Pulmonary artery endothelial cell (primary cell): ENCODE measurements at places on chromosomes 2 and 18. TPM values are rescaled to one million over a fixed set of nuclear protein-coding genes. Genes with fewer than 3 reads are reported as not detected.
A peak's percentile ranks its signal among the peaks of the same experiment; 100 is the strongest.

Gene PRSS56
- not detected in 2 replicates for total RNA-seq

DNA sequence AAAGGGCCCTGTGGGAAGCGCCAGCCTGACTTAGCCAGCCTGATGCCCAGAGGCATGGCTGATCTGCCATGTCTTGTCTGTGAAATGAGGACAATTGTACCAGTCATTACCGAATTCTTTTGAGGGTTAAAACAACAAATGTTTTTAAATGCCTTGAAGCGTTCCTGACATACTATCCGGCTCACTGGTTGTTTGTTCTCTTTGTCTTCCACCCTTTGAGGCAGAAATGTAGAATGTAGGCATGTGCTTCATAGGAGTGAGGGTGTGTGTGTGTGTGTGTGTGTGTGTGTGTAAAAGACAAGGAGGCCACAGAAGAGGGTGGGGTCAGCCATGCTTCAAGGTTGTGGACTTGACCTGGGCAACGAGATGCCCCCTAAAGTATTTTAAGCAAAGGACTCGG, 35.5 kb downstream of the TGFBRAP1 start:
- DNase-seq: no peak

- no peak for DNase-seq
Observed at GRCh38 chr2:227818675-227819397, 5.2 kb downstream of the CCL20 start.

Gene SRD5A2
- not detected in 2 replicates for total RNA-seq

DNA sequence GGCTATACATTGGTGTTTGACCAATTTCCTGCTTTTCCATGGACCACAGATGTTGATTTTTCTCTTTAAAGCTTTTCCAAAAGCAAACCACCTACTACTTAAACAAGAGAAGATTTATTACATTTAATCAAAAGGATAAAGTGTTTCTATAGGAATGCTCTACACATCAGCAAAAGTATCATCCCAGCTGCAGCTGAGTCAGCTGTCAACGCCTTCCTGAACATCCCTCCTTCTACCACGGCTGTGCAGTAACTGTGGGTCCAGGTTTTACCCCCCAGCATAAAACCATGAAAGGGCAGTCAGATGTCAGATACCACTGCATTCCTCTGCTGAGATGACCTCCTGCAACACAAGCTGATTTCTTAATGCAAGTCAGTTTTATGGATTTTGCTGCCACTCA, 524.5 kb upstream of the MEX3C start:
- no peak for DNase-seq

DNA sequence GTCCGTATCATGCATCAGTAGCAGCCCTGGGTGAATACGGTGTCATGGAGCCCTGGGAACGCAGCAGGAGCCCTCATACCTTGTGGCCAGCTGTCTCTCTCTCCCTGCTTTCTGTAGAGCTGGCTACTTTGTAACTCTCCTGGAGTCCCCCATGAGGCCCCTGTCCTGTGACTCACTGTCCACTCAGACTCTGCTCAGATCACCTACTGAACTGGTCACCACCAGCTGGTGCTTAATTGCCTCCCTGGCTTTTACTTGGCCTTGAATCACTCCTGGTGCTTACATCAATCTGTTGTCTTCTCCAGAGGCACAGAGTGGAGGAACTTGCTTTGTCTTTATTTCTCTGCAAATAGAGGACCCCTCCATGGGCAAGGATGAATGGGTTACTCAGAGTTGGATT, 172.7 kb downstream of the HRH4 start:
- no peak for DNase-seq

GRCh38 chr2:44477657-44478414, 116.1 kb downstream of the CAMKMT start:
- no peak for DNase-seq

- no peak for DNase-seq
Observed at GRCh38 chr2:205765151-205765550, 82.8 kb downstream of the NRP2 start.

Gene CRYGB
- not detected in 2 replicates for total RNA-seq

- peak; percentile 94 for DNase-seq
Observed at GRCh38 chr2:137969418-137969765, 5.1 kb downstream of the HNMT start.

- no peak for DNase-seq
Observed at GRCh38 chr2:46041434-46041833, 255.8 kb upstream of the EPAS1 start.

Gene FSHR
- not detected in 2 replicates for total RNA-seq

Gene FAP
- 0.21 and 0.53 TPM in 2 replicates for total RNA-seq

GRCh38 chr2:43129676-43130547, 96.5 kb downstream of the ZFP36L2 start:
- no peak for DNase-seq

DNA sequence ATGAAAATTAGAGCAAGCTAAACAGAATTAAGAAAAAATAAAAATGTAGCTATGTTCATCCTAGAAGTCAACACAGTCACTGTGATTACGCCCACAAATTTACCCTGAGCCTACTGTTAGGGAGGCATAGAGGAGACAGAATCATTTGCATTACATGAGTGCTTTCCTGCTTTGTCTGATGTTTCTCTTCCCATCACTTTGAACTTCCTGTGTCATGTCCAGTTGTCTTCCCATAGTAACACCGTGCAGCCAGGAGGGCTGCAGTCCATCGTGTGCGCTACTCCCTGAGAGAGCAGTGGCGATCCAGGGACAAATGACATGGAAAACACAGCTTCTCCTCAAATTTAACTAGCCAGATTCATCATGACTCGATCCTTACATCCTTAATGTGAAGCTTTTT, 149.8 kb upstream of the DAPL1 start:
- DNase-seq: no peak

Gene LHCGR
- not detected in 2 replicates for total RNA-seq

Gene PAX8
- total RNA-seq: 0.07 and 0.18 TPM in 2 replicates

DNA sequence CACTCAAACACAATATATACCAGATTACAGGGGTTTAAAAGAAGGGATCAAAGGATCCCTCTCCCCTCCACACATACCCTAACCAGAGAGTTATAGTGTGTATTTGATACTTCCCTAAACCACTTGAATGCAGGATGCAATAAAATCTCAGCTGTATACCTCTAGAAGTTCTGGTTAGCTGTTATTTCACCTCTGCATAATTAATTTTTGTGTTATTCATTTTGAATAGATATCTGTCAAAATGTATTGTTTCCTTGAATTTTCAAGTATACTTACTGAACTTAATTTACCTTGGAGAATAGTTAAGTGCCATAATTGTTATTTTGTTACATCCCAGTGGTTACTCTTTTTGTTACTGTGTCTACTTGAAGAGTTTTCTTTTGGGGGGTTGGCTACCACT, 34.5 kb downstream of the DDX1 start:
- DNase-seq: no peak

Gene ATL2
- total RNA-seq: 56.8 and 90.0 TPM in 2 replicates

- DNase-seq: no peak
Observed at GRCh38 chr2:2899826-2900225, 477.8 kb downstream of the EIPR1 start.

Gene CAPN14
- total RNA-seq: 0.07 TPM in 1 of 2 replicates, not detected in the other

GRCh38 chr2:71796174-71796593, 342.8 kb downstream of the DYSF start:
- no peak for DNase-seq

Gene PLCL1
- total RNA-seq: 2.3 and 4.4 TPM in 2 replicates

GRCh38 chr2:239114616-239115265, 266.9 kb downstream of the TWIST2 start:
- DNase-seq: no peak

- peak; percentile 36 for DNase-seq
Observed at GRCh38 chr2:74002505-74003421, 18.1 kb downstream of the TET3 start.

DNA sequence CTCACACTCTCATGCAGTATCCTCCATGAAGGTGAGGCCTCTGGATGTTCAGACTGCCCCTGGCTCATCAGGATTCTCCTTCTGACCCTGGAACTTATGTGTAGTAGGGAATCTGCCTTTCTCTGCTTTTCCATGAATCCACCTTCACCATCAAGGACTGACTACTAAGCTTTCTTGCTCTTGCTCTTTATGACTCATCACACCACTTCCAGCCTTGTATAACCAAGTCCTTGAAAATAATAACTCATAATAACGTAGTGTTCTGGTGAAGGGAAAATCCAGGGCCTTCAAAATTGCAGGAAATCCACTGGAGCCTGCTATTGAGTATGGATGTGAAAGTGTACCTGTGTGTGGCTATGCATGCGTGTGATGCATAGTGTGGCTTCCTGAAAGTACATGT, 11.3 kb upstream of the KCNS3 start:
- no peak for DNase-seq

- no peak for DNase-seq
Observed at GRCh38 chr18:45863469-45863868, 38.0 kb downstream of the SIGLEC15 start.

DNA sequence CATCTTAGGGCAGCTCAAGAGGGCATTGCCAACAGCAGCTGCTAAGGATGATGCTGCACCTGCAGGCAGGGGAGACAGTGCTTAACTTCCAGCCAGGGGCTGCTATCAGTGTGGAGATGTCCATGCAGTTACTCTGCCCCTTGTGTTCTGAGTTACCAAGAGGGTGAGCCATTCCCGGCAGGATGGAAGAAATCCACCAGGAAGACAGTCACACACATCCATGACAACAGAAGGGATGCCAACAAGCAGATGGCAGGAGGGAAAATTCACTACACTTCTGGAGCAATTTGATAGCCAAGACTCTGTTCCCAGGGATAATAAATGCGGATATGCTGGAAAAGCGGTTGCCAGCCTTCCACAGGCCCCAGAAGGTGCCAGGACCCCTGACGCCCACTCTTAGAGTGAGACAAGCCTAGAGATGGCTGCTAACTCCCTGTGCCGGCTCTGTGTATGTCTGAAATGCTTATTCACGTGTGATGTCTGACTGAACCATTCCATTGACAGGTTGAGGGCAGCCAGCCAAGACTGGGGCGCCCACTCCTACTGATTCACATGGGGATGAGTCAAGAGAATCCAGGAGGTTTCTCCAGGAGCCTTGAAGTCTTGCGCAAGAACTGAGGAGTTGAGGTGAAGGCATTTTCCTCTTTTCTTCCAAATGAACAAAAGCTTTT, 24.5 kb downstream of the LOXHD1 start:
- DNase-seq: no peak

Gene RBM43
- total RNA-seq: 4.2 and 4.3 TPM in 2 replicates

GRCh38 chr2:230226051-230226551, 565 bp downstream of the SP140 start:
- DNase-seq: no peak

Gene FNDC4
- 35.0 and 47.0 TPM in 2 replicates for total RNA-seq

- DNase-seq: no peak
Observed at GRCh38 chr18:56115071-56116015, 523.0 kb downstream of the TXNL1 start.

DNA sequence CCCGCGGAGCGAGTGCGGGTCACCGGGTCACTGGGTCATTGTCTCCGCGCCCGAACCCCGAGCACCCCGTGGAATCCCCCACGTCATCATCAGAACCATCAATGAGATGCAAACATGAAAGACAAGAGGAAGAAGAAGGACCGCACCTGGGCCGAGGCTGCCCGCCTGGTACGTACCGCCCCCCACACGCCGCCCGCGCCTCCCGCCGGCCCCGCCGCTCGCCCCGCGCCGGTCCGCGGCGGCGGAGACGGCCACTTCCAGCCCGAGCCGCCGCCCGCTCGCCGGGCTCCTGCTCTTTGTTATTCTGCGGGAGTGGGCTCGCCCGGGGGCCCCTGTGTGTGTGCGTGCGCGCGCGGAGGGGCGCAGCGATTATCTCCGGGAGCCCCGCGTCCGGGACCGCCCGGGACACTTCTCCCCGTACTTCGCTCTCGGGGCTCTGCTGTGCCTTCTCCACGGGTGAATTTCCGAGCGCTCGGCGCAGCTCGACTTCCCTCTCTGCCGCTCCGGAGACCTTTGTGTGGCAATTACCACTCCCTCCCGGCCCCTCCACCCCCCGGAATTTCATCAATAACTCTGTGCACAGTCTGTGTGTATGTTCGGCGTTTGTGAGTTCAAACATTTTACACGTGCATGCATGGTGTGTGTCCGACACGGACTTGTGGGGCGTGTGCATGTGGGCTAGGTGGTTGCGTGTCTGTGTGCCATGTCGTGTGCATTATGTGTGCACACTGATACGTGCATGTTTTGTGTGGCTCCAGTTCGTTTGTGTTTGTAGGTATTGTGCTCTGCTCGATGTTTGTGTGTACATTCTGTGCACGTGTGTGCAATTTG, 714 bp downstream of the ASXL3 start:
- DNase-seq: no peak

- no peak for DNase-seq
Observed at GRCh38 chr18:32548688-32549087, 78.0 kb upstream of the GAREM1 start.

DNA sequence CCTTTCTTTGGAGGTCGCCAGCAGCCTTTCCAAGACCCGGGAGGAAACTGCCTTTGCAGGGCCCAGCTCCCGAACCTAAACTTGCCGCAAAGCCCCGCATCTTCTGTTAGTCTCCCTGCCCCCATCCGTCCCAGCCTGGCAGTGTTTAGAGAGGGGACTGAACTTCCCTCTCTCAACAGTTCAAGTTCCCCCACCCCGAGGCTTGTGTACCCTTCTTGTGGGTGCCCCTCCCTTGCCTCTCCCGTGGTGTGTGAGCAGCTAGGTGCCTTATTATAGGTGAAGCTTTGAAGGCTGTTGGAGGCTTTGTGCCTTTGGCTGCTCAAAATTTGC, 1.4 kb downstream of the LBH start:
- no peak for DNase-seq

DNA sequence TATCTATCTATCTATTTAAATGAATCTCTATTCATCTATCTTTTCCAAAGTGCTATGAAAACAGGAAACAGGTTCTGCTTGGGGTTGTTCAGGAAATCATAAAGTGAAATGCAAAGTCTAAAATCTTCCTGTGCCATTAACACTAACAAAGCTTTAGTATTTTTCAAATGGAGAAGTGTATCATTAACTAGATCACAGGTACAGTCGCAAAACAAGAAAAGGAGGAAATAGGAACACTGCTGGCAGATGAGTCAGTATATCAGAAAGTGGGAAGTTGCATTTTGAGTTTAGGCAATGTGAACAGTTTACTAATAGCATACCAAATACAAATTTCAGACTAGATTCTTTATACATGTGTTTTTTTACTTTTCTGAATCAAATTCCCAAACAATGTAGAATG, 888.5 kb upstream of the FSHR start:
- DNase-seq: no peak

GRCh38 chr2:101168706-101169105, 17.5 kb upstream of the TBC1D8 start:
- no peak for DNase-seq

DNA sequence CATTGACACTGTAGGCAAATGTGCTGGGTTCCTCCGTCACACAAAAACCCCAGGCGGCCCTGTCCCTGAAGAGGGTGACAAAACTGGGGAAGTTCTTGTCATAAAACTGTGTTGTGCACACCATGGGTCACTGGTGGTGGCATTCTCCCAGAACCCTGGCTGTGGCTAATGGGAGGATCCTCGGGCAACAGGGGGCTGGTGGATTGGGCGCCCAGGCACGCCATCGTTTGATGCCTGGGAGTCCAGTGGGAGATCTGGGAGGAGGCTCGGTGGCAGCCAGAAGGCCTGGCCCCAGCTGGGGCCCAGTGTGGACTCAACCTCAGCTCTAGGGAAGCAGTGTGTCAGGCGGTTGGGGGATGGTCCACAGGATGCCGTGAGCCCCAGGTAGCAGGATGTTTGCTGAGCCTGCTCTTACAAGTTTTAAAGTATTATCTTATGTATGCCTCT, 140.7 kb downstream of the ACOXL start:
- no peak for DNase-seq
